Renal pelvis (tissue), 12 donors: ENCODE measurements at places on chromosomes 4 and X. TPM values are rescaled to one million over a fixed set of nuclear protein-coding genes. Genes with fewer than 3 reads are reported as not detected.

TRPC3 gene
- 1.1 TPM for polyA plus RNA-seq

FAM47C gene
- polyA plus RNA-seq: not detected

DNA sequence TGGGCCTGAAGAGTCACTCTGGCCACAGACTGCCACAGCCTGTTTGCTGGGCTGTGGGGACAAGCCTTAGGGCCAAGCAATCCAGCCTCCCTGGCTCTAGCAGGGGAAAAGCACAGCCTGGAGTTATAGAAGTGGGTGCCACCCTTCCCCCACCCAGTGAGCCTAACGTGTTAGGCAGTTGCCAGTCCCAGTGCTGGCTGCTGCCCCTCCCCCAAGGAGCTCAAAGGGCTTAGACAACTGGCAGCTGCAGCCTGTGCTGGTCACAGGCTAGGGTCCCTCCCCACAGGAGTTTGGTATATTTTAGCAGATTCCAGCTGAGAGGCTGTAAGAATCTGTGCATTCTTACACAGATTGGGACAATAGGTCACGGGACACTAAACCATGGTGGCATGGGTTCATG, 370.3 kb upstream of the FGF16 start:
- no peak for DNase-seq

DNA sequence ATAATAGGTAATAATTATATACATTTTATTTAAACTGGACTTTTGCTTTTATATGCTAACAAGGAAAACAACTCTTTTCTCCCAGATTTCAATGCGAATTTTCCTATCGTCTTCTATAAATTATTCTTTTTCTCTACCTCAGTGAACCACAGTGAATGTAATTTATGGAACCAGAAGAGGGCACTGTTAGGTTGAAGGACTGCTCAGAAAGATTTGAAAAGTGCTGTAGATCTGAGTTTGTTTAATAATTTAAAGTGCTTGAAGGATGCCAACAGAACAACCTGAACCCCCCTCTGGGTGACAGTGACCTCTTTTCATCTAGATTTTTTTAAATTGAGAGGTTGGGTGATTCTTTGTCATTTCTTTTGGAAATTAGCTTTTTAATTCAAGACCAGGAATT, 54.9 kb downstream of the PHOX2B start:
- peak; percentile 20 for DNase-seq

DNA sequence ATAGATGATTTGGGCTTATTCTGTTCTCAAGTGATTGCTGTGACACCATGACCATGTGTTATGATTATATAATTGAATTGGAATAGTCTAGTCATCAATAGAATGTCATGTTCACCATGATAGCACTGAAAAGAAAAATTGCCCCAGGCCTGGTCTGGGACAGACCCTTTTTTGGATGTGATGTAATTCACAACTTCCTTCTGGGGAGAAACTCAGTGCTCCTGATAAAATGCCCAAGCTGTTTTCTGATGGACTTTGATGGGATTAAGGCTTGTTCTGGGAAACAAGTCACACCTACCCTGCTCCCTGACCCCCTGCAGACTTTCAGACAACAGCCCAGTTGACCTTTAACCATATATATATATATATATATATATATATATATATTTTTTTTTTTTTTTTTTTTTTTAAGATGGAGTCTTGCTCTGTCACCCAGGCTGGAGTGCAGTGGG, 65.3 kb downstream of the RHOH start:
- DNase-seq: no peak

GRCh38 chrX:75278991-75279390, 5.1 kb downstream of the UPRT start:
- no peak for DNase-seq

DRP2 gene
- 2.3 TPM for polyA plus RNA-seq

PCSK1N gene
- 14.9 TPM for polyA plus RNA-seq

FRMD7 gene
- polyA plus RNA-seq: 1.2 TPM

GRCh38 chr4:188603646-188604045, 464.4 kb downstream of the TRIML1 start:
- no peak for DNase-seq

- DNase-seq: no peak
Measured at GRCh38 chr4:168646001-168646768, 149.3 kb downstream of the PALLD start.

GRCh38 chr4:7147661-7148310, 44.6 kb upstream of the SORCS2 start:
- DNase-seq: no peak
